ENCODE measurements at places on chromosomes 1 and 21.

DNA sequence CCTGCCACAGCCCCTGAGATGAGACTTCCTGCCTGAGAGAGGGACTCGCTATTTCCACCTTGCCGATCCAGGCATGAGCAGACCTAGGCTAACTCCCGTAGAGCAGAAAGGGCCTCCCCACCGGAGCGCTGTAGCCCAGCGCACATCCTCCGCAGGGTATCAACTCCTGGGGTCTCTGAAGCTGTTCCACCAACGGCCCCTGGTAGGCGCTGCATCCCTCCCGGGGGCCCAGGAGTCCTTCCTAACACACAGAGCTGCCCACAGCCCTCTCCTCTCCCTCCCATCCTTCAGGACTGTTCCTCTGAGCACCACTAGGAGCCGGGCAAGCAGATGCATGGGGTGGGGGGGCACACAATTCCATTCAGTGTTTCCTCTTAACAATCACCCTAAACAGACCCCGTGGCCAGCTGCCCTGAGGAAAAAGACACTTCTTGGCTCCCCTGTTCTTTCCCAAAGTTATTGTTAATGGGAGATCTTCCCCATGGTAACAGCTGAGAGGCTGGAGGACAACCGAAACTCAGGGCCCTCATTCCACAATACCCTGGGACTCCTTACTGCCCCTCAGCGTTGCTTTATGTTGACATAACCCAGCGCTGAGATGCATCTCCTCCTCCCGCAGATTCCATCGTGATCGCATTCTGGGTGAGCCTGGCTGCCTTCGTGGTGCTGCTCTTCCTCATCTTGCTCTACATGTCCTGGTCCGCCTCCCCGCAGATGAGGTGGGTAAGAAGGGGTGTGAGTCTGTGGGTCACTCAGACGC lies 7.5 kb downstream of the MRAP start:
- no peak for DNase-seq

- DNase-seq = no peak
Measured at GRCh38 chr1:35899941-35900340, 16.9 kb downstream of the AGO1 start.

DNA sequence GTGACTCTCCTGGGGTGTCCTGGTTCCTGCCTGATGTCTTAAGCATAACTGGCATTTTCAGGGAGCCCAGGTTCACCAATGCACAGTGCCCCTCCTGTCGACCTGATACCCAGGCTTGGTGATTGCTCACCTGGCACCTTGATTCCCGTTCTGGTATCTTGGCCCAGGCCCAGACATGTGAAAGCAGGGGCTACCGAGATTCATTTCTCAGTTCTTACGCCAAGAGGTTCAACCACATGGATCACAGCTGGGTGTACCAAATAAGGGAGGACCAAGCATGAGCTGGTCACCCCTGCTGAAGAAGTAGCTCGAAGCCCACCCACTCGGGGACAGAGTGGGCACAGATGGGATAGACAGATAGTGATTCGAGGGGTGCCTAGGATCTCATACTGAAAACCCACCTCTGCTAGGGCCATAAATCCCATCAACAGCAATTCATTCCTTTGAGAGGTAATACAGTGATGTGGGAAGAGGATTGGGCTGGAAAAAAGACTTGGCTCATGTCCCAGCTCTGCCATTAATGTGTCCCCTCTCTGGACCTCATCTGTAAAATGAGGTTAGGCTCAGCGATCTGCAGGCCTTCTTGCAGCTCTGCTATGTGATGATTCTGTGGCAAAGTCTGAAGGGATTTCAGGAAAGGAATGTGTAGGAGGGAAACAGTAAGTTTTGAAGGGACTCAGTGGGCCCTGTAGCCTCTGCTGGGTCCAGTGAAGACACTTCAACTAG lies 2.7 kb downstream of the EPHX1 start:
- DNase-seq = no peak

- no peak for DNase-seq
Measured at GRCh38 chr1:199855580-199855979, 171.9 kb upstream of the NR5A2 start.

- DNase-seq = no peak
Measured at GRCh38 chr1:44776730-44777068, 1.4 kb downstream of the RPS8 start.

- no peak for DNase-seq
Measured at GRCh38 chr1:230127105-230128054, 60.3 kb downstream of the GALNT2 start.

GRCh38 chr1:48309564-48310082 lies 87.1 kb downstream of the SLC5A9 start:
- DNase-seq = no peak

DNA sequence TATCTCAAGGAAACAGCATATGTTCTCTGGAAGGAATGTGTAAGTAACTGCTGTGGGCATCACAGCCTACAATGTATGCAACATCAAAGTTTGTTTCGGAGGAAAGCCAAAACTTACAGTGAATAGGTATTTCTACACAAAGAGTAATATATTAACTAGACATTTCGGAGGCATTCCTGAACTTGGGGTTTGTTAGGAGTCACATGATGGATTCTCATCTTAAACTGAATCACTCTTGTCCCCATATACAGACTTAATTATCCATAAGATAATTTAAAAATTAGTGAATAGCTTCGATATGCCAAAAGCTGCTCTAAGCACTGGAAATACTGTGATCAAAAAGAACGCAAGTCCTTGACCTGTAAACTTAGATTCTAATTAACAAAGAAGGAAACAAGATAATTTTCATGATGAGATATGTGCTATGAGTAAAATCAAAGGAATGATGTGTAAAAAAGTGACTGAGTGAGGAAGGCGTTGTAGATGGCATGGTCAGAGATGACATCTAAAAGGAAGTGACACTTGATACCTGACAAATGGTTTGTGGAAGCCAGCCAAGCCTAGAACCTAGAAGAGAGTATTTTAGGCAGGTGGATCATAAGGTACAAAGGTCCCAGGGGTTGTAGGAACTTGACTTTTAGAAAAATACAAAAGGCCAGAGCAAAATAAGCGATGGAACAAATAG lies 273.1 kb downstream of the MRPL39 start:
- DNase-seq = no peak

DNA sequence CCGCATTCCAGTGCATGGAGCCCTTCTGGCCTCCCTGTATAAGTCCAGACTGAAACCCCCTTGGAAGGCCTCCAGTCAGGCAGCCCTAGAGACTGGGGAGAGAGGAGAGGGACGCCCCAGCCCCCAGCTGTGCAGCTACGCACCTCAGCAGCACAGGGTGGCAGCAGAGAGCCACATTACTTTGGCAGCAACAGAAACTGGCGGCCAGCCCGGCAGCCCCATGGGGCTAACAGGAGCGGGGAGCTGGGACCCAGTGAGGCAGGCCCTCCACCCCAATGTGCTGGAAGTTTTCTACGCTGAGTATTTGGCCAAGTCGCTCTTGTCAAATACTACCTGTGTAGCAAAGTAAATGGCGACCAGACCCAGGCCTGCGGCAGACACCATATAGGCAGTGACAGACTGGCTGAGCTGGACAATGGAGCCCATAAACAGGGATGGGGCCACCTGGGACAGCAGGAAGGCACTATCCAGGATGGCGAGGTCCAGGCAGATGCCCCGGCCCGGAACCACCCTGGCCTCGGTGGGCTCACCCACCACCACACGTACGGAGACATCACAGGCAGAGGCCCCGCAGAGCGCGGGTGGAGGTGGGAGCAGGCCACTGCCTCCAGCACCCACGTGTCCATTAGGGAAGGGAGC lies 21.2 kb downstream of the SLC45A3 start:
- DNase-seq = peak; percentile 88

DNA sequence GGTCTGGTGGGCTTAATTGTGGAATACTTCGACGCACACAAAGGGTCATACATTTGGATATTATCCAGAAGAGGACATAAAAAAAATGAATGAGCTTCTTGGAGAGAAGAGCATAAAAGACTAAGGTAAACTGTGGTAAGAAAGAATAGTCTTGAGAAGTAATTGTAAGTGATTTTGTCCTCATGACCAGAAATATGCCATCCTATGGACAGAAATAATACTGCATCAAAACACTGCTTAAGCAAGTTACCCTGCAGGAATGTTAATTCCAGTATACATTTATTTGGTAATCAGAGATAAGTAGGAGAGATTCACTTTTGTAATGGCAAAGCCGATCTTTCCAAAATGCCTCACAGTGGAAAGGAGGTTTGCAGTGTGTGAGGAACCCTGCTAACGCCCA lies 111.9 kb downstream of the NRIP1 start:
- no peak for DNase-seq

Measured in hepatocyte (in vitro differentiated cells).